ENCODE measurements at places on chromosomes 1 and 21.
A peak's percentile ranks its signal among the peaks of the same experiment; 100 is the strongest.

DNA sequence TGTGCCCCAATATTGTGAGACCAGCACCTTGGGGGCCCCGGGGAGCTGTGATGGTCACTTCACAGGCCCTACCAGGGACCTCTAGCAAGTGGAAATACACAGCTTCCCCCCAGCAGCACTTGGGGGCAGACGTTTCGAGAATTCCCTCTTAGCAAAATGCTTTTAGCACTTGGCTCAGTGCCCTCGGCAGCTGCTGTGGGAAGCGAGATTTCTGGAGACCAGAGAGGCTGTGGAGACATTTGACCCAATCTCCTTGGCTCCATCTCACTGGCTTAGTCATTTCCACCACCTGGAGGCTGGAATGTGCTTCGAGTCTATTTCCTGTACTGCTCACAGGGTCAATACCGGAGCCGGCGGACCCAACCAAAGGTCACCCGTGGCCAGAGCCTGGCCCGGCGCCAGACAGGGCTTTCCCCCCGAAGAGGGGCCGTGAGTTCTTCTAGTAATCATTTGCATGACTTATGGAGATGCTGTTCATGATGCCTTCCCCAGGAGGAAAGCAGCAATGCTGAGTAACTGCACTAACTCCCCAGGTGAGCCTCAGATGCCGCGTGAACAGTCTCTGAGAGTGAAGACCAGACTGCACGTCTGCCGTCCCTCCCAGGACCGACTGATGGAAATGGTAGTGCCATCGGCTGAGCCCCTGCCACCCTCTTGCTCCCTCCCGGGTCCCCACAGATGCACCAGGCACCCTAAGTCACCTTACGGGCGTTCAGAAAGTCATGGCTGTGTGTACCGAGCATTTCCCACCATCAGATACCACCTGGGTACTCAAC is 4.4 kb upstream of the C2CD2 start:
- peak; percentile 96 for DNase-seq

DNA sequence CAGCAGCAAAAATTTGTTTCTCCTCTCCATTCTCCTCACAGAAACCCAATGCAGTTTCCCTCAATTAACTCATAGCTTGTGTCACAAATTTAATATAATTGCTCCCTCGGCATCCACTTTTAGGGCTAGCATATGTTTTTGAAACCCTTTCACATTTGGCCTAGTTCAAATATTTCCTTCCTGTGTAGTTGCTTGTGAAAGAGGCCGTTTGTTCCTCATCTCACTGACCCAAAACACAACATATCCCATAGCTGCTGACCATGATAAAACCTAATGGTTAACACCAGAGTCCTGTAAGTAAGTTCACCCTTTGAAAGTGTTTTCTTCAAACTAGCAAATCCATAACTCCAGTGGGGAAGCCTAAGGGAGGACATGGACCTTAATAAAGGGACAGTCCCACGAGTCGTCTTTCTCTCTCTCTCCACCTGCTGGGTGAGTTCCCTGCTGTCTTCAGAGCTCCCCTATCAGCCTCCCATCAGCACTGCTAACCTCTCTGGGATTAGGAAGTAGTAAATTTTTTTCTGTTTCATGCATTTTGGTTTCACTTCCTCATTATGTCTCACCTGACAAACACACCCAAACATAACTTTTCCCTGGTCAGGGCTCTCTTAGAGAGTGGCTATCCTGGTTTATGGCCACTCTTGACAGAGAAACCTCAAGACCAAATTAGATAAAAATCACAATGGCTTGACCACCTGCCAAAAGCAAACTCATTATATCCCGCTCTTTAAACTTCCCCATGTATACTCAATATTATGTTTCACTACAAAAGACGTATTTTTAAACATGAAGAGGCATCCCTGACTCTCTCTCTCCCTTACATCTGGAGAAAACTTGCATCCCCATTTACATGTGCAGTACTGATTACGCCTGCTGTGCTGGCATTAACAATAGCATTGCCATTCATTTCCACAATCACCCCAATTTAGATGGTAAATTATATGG is 177.7 kb upstream of the HP1BP3 start:
- no peak for DNase-seq

DNA sequence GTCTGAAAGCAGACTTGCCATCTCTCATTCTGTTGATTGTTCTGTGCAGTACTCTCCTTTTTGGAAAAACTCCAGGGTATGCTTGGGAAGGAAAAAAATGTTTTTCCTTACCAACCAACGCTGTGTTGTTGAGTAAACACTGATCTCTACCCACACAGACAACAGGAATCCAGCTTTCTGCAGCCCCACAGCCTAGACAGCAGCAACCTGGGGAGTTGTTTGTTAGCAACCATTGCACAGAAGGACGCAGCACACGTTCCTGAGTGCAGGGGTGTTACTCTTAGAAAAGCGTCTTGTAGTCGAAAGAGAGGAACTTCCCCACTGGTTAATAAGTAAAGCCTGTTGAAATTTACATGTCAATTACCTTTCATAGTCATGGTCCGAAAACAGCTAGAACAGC is 56.6 kb downstream of the SMYD2 start:
- DNase-seq: no peak

DNA sequence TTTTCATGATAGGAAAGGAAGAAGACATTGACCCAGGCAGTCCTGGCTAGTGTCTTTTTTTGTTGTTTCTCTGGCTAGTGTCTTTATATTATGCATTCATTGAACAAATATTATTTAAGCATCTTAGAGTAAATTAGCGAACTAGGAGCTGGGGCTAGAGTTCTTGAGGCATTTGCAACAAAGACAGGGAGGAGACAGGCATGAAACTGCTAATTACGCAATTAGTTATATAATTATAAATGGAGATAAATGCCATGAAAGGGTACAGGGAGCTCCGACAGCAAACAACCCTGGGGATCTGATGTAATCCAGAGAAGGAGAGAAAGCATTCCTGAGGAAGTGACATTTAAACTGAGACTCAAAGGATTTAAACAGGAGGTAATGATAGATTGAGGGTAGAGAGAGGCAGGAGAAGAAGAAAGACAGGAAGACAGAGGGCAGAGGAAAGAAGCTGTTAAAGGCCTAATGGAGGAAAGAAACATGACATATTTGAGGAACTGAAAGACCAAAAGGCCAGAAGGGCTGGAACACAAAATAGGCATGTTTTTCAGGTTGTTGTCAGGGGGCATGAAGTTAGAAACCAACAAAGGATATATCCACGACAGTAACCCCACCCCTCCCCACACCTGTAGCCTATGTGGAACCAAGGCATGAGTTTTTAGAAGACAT is 99.5 kb upstream of the GJB5 start:
- DNase-seq: no peak

DNA sequence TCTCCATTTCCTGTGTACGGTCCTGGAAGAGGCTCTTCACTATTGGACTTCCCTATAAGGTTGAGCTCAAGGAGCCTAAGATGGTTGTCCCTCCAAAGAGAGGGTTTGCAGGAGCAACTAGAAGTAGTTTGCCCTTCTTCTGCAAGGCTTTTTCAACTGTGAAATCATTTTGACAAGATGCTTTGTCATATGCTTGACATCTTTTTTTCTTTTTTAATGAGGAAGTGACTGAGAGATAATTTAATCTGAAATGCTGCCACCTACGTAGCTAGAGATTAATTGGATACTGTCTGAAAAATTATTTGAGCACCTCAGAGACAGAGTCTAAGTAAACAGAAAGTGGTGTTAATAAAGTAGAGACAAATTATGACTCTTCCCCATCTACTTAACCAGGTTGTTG is 97.0 kb downstream of the CHRM3 start:
- peak; percentile 16 for DNase-seq

DNA sequence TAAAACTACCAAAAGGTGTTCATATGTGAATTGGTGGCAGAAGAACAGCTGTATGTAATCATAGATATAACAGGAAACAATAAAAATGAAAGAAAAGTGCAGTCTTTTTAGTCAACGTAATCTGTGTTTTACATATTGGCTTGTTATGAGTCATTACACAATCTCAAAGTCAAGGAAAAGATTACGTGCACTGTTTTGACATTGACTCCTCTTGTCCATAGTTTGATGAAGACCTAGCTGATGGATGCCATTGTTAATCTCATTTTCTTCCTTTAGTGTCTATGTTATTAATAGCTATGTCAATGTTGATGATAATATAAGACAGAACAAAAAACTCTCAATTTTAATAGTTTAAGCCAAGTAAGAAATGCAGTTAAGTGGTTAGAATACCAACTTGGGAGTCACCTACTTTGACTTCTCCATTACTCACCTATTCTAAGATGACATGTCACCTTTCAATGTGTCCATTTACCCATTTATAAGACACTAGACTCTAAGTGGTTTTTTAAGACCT is 84.5 kb upstream of the SAMSN1 start:
- DNase-seq: no peak

DNA sequence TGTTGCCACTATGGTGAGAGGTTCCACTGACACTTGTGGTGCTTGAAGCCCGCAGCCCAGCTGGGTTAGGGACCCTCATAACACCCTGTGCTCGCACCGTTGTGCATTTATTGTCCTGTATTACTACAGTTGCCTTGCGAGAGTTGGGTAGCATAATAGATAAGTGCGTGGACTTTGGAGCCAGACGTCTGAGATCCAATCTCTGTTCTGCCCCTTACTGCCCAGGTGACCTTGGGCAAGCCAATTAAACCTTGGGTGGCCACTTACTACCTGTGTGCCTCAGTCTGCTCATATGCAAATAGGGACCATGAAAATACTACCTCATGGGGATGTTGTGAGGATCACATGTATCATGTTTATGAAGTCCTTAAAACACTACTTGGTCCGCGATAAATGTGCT is 13.3 kb downstream of the C8B start:
- no peak for DNase-seq

DNA sequence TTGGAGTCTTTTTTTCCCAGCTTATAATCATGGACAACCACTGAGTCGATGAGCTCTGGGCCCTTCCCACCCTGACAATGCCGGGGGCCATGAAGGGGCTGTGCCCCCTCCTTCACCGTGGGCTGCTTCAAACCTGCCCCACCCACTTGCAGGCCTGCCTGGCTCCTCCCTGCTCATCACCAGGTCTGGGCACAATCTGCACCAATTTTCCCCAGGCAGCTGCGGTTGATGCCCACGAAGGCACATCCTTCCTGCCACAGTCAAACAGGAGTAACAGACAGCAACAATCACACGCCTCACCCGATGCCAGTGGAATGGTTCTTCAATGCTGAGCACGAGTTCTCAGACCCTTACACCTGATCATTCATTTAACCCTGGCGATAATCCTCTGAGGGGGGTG is 18.9 kb downstream of the PGLYRP3 start:
- no peak for DNase-seq

DNA sequence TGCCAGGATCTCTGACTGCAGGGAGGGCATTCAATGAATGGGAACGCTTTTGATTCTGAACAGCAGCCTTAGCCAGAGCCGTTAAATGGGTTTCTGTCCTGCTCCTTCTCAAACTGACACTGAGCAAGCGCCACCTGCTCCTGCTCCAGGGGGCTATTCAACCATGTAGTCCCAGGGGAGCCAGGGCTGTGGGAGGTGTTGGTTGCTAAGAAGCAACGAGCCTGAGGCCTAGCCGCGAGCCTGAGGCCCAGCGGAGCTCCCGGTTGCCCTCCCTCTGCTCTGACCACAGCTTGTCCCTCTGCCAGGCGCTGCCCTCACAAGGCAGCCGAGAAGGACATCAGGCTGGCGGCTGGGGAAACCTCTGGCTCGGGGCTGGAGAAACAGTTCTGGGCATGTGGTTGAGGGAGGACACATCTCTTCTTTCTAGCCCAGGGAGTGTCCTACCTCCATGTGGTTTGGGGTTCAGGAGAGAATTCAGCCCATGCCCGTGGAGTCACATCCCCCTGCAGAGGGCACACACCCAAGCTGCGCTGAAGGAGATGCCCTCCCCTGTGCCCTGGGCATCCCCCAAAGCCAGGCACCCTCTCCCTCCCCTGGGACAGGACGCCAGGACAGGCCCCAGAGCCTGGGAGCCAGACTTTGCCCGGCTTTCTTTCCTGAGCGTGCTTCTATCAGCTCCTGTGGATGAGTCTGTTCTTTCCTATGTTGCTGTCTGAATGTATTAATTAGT is 18.0 kb downstream of the PCP4 start:
- DNase-seq: no peak

DNA sequence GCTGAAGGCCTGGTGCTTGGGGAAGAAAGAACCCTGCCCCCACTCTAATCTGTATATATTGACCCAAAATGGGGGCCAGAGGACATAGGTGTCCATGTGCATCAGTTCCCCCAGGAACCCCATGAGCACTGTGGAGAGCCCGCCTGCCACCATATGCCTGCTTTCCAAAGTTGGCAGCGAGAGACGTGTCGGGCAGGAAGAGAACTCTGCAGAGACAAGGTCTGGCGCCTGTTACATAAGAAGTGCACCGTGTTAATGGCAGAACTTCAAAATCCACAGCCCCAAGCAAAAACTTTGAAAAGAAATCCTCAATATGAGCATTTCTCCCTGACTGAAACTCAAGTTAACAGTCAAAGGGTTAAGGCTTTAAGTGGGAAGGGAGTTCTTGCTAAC is 8.0 kb downstream of the CTNNBIP1 start:
- no peak for DNase-seq

GRCh38 chr1:17874710-17875109 is 119.6 kb downstream of the ACTL8 start:
- peak; percentile 71 for DNase-seq

GRCh38 chr21:37737507-37737906 is 178.8 kb downstream of the KCNJ6 start:
- DNase-seq: no peak

DNA sequence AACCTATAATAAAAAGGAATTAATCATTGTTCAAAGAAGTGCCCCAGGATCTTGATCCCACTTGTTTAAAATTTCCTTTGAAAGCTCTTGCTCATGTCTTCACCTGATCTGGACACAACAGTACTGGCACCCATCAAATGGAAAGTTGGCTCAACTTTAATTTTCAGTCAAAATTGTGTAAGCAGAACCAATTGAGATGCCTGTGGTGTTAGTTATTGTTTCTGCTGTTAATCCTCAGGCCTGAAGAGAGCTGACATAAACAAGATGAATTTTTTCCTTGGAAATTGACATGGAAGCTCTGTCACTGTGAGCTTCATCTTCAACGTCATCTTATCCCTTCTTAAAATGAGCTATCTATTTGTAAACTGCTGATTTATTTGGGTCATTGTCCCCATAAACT is 88.3 kb upstream of the TNFSF4 start:
- DNase-seq: no peak

- peak; percentile 74 for DNase-seq
Observed at GRCh38 chr1:93588206-93588605, 93.4 kb downstream of the BCAR3 start.

Data from ELR (cell line).